ENCODE measurements at places on chromosomes 12 and 14.

- DNase-seq, result no peak
These were observed 20.8 kb downstream of the TPCN1 start for GRCh38 chr12:113242026-113242418.

- DNase-seq, result no peak
These were observed 15.4 kb downstream of the KCNC2 start for GRCh38 chr12:75194250-75194649.

GRCh38 chr12:56477521-56478225, 9.3 kb downstream of the SPRYD4 start:
- DNase-seq, result no peak

DNA sequence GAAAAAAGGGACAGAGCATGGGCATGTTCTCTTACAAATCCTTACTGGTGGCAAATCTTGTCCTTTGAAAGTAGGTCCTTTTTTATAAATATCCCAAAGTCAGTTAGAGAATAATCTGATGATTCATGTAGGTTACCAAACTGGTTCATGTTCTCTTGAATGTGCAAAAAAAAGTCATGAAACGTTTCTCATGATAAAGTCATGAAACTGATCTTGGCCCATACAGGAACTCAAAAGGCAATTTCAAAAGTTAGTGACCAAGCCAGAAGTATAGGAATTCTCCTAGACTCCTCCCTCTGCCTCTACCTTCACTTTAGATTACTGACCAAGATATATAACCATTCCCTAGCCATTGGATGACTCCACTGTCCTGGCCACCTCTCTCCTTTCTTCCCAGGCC, 27.3 kb upstream of the SPTSSA start:
- no peak for DNase-seq

GRCh38 chr12:130919086-130919485, 34.6 kb upstream of the ADGRD1 start:
- no peak for DNase-seq

- no peak for DNase-seq
These were observed 6.1 kb upstream of the SRSF5 start for GRCh38 chr14:69760810-69761209.

DNA sequence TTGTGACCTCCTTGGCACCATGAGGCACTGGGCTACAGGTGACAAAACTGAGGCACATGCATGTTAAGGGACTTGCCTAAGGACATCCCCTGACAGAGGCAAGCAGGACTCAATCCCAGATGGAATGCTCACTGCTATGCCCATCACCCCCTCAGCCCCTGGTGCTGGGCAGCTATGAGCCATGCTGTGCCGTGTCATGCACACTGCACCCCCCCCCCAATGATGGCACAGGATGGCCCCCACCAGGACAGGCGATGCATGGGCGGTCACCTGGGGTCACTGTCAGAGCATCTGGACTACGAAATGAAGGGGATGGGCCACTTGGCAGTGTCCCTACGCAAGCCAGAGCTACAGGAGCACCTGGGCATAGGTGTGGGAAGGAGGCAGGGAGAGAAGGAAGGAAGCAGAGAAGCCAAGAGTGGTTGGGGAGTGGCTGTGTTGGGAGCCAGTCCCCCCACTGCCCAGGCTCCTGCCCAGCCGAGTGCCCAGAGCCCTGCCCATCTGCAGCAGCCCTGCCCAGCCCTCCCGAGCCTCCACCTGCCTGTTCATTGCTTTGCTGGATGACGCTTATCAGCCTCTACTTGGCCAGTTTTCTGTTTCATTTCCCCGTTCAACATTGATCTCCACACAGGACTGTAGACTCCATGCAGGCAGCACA, 84.9 kb upstream of the DIO3 start:
- no peak for DNase-seq

- DNase-seq, result no peak
These were observed 207.8 kb downstream of the NAV3 start for GRCh38 chr12:78038541-78038940.

GRCh38 chr12:461425-461824, 1.7 kb downstream of the B4GALNT3 start:
- no peak for DNase-seq

DNA sequence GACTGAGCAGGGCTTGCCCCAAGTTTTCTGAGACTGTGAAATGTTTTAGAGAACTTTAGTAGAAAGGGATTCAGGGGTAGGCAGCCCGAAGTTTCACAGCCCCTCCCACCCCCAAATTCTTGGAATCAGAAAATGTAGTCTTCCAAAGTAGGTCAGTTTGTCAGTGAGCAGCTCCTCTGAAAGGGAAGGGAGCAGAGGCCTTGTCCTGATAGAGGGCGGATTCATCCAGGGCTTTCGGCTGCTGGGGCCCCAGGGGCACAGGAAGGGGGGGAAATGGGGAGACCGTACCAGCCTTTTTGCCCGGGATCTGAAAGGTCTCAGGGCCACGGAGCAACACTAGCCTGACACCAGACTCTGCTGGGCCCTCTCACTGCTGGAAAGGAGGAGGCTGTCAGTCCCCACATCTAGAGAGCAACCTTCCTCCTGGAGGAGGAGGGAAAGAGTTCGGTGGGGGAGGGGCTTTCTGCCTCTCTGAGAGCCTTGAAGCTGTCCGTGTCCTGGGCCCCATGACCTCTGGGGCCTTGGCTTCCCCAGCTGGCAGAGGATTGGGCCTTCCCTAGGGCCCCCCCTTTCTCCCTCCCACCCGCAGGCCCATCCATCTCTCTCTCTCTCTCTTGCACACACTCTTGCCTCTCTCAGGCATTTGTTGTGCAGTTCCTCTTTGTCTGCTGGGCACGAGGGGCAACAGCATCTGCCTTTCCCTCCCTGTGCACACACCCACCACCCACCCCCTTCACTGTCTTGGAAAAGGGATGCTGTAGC, at the start of gene IKZF4:
Gene IKZF4, plus strand, starts transcription at position 621 of the 762 bp plus-strand sequence. CDS start 451 bp downstream, outside the sequence.
- DNase-seq, result no peak

- DNase-seq, result no peak
These were observed 46.1 kb downstream of the BEGAIN start for GRCh38 chr14:100540926-100541620.

DNA sequence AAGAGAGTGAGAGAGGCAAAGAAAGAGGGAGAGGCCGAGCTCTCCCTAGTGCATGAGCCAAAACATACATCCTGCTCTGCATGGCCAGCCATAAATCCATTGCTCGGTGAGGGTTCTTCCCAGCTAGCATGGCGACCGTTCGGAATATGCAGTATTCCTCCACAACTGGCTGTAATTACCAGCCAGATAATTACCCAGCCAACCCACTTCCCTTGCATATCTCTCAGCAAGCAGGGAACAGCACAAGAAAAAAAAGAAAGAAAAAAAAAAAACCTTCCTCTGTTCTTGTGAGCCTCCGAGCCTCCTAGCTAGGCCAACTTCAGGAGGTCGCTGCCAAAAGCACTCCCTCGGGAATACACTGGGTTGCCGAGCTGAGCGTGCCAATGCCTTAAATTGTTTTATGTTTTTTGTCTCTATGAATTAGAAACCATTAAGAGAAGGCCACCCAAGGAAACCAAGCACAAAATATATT, 567.9 kb downstream of the MED13L start:
- no peak for DNase-seq

- DNase-seq, result no peak
These were observed 22.8 kb downstream of the VSX2 start for GRCh38 chr14:74262076-74262475.

DNA sequence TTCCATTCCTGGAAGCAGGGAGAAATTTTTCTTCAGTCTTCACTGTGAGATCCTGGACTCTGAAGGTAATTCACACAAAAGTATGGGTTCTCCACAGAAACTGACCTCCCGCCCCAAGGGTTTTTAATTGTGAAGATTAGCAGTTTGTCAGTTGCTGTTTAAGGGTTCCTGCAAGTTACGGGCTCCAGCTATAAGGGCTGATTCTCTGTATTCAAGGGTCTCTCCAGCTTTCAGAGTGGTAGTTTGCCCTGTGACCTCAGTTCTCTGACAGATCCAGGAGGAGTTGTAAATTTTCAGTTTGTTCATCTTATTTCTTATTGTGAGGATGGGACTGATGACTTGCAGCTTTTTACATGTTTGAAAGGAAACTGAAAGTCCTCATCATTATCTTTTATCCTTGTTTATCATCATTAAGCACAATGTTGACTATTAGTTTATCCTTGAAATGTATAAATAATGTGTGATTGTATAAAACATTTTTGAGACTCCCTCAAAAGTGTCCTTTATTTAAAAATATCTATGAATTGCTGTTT, 110.9 kb downstream of the SCAF11 start:
- DNase-seq, result no peak

- DNase-seq, result no peak
These were observed 23.1 kb downstream of the FAM234B start for GRCh38 chr12:13067322-13067721.

DNA sequence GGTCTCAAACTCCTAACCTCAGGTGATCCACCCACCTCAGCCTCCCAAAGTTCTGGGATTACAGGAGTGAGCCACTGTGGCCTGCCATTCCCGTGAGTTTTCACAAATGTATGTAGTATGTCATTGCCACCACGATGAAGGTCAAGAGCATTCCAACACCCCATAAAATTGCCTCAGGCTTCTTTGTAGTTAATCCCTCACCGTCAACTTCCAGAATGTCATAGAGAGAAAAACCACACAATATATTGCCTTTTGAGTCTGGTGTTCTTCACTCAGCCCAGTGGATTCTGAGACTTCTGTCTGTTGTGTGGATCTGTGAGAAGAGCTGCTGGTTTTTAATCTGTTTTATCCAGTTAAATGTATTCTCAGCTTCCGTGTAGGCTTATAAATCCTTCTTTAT, 12.6 kb upstream of the CFAP251 start:
- no peak for DNase-seq

DNA sequence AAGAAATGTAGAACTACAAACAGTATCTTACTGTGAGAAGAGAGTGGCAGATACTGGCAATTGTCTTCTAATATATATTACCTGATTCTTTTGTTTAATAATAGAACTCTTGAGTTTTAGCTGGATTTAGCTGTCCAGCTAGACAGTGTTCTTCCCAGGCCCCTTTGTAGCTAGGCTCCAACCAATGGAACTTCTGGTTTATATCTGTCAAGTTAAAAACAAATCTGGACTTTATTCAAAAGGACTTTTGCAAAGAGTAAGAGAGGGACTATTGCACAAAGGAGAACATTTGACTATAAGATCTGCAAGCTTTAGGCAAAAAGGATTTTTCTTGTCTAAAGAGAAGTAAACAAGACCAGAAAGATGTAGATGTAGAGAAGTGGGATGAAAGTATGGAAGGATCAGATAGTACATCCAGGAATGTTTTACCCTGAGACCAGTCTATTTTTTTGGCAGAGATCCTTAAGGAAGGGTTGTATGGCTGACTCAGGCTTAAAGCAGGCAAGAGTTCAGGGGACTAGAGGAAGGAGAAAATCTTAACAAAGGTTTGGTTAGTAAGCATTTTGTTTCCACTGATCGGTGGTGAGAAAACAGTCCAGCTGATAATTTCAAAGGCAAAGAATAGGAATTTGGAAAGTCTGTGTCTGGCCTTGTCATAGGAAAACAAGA, 111.1 kb upstream of the PLEKHA5 start:
- peak; percentile 64 for DNase-seq

DNA sequence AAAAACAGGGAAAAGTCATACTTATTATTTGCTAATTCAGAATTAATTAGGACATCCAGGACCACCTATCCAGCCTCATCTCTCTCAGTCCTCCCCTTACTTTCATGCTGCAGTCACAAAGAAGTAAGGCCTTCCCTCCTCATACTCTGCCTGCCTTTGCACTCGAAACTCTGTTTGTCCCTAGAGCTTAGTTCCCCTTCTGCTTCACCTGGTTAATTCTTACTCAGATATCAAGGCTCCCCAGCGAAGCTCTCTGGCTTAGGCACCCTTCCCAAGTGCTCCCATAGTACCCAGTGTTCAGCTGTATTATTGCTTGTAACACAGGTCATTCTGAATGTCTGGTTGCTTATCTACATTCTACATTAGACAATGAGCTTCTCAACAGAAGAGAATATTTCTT, 81.3 kb downstream of the ERGIC2 start:
- no peak for DNase-seq

GRCh38 chr12:92740411-92740810, 37.6 kb downstream of the PLEKHG7 start:
- no peak for DNase-seq

DNA sequence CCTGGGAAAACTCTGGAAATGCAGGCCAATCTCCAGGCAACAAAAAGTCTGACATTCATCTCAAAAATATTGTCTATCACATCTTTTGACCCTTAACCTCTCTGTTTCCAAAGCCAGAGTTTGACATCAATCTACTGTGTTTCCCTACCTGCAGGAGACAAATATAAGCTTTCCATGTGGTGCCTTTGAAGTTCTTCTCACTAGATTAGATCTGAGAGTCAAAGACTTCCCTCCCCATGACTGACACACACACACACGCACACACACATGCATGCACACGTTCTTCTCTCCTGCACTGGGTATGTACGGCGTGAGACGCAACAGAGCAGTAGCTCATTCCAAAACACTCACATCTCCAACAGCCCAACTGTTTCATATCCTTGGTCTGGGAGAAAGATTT, 8.1 kb upstream of the ITPR2 start:
- DNase-seq, result no peak

DNA sequence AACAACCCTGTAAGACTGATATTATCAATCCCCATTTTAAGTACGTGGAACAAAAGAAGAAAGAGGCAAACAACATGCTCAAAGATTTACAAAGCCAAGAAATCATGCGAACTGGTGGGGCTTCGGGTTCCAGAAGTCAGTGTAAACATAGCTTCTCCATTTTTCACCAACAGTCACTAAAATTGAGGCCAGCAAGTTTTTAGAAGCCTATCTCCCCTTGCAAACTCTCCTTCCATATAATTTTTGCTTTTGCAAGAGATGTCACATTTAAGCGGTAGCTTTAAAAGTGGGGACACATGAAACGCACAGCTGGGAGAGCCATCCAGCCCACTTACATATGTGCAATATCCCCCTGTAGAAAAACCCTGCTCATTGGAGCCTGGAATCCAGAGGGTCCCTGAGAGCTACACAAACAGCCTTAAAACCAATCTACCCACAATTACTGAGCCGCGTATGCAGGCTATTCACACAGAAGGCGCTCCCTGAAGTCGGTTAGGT, 797 bp downstream of the SLC11A2 start:
- no peak for DNase-seq

GRCh38 chr14:104091061-104091926, 5.8 kb downstream of the ASPG start:
- DNase-seq, result no peak

GRCh38 chr12:130878193-130879185, 6.6 kb downstream of the RAN start:
- DNase-seq, result no peak

DNA sequence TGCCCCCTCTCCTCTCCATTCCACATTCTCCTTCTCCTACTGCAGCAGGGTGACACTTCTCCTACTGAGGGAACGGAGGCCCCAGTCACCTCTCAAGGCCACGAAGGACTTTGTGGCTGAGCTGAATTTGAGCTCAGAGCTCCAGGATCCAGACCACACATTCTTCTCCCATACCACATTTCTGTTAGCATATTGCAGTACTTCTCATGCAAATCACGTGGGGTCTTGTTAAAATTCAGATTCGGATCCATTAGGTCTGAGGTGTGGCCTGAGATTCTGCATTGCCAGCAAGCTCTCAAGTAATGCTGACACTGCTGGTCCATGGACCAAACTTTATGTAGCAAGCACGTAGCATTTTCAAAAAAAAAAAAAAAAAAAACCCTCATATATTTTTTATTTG, 9.6 kb upstream of the IFI27L2 start:
- no peak for DNase-seq

Data from HS-27A (cell line).